ENCODE measurements at places on chromosomes 16 and 17. TPM values are rescaled to one million over a fixed set of nuclear protein-coding genes. Genes with fewer than 3 reads are reported as not detected.

Gene C17orf50
- polyA plus RNA-seq: not detected

Gene TSR1
- polyA plus RNA-seq: 99.1 TPM

Gene TGFB1I1
- polyA plus RNA-seq: 0.42 TPM

Gene CCL17
- 28.9 TPM for polyA plus RNA-seq

Gene ZNF423
- polyA plus RNA-seq: 0.21 TPM

Gene NHLRC4
- 0.21 TPM for polyA plus RNA-seq

Gene MINK1
- 13.9 TPM for polyA plus RNA-seq

Gene ZNF830
- 16.2 TPM for polyA plus RNA-seq

Gene ZNF652
- 9.6 TPM for polyA plus RNA-seq

Gene BTBD17
- polyA plus RNA-seq: not detected

Gene KRTAP4-9
- not detected for polyA plus RNA-seq

Gene ABCA9
- 0.03 TPM for polyA plus RNA-seq

Gene TP53TG3F
- not detected for polyA plus RNA-seq

Gene ADGRG3
- not detected for polyA plus RNA-seq

Gene RGS11
- polyA plus RNA-seq: not detected

Gene RNF222
- not detected for polyA plus RNA-seq

Gene KCTD19
- polyA plus RNA-seq: 2.8 TPM

Gene ACSM3
- polyA plus RNA-seq: 7.3 TPM

Gene TBC1D3H
- polyA plus RNA-seq: not detected

Gene C17orf100
- polyA plus RNA-seq: 4.1 TPM

Gene ZC3H7A
- 47.1 TPM for polyA plus RNA-seq

Gene ADAP2
- 2.6 TPM for polyA plus RNA-seq

Gene DPEP1
- polyA plus RNA-seq: not detected

Gene TBC1D3C
- polyA plus RNA-seq: not detected

Data from GM12878 (cell line).